ENCODE measurements at places on chromosomes 16 and 17.

GRCh38 chr17:61140081-61140786 lies 259.4 kb upstream of the TBX2 start:
- DNase-seq: no peak

- DNase-seq: no peak
Measured at GRCh38 chr16:12548270-12548983, 255.3 kb downstream of the CPPED1 start.

DNA sequence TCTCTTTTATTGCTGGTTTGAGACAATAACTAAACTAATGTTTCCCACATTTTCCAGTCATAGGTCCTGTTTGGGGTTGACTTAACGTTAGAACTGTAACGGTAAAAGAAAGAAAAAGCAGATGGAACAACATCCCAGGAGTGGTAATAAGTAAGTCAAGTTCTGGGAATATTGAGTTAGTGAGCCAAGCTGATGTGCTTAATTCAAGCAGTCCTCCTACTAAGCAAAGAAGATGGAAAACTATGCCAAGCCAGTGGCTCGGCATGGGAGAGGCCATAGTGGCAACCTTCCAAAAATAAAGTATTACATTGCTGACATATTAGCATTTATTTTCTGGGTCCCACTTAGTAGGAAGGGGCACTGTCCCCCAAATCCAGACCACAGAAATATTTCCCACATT lies 161.7 kb upstream of the CDH5 start:
- no peak for DNase-seq

GRCh38 chr16:88881007-88881615 lies 14.7 kb upstream of the PABPN1L start:
- no peak for DNase-seq

GRCh38 chr16:2777903-2778629 lies 986 bp upstream of the ELOB start:
- DNase-seq: no peak

DNA sequence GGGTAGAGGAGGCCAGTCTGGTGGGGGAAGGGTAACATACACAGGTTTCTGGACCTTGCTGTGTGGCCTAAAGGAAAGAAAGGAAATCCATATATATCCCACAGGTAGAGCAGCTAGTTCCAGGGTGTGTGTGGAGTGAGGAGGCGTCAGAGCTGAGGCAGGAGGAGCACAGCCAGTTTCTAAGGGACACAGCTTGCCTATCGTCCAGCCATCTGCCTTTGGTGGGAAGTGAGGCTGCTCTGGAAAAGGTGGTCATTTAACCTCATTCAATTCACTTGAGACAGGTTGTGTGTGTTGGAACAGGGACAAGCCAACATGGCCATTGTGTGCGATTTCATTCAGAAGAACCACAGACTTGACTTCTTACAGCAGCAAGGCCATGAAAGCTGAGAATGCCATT lies 36.9 kb upstream of the ERN1 start:
- DNase-seq: no peak

- DNase-seq: no peak
Measured at GRCh38 chr17:52754838-52755237, 596.3 kb upstream of the CA10 start.

- DNase-seq: no peak
Measured at GRCh38 chr17:47225436-47225858, 16.3 kb downstream of the MYL4 start.

GRCh38 chr16:56736476-56736875 lies 6.5 kb downstream of the NUP93 start:
- no peak for DNase-seq

DNA sequence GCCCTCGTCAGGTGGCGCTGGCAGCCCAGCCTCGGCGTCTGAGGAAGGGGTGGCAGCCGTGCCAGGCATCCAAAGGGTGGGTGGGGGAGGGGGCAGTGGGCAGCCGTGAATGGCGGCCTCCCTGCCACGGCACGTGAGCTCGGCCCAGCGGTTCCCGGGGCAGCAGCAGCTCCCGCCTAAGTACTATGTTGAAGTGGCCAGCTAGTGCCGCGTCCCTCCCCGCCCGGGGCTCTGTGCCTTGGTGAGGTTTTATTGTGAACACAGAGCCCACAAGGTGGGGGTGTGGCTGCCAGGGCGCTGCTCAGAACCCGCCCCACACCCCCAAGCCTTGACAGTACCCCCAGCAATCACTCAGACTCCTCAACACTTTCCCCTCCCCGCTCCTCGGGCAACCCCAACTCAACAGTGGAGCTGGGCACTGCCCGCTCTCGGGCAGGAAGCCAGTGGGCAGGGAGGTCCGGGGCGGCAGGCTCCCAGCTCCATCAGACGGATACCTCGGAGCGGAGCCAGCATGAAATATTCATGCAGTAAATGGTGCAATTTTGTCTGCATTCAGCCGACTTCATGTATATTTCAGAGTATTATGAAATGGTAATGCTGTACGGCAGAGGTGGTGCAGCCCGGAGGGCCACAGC lies 80.4 kb downstream of the ENGASE start:
- DNase-seq: no peak

DNA sequence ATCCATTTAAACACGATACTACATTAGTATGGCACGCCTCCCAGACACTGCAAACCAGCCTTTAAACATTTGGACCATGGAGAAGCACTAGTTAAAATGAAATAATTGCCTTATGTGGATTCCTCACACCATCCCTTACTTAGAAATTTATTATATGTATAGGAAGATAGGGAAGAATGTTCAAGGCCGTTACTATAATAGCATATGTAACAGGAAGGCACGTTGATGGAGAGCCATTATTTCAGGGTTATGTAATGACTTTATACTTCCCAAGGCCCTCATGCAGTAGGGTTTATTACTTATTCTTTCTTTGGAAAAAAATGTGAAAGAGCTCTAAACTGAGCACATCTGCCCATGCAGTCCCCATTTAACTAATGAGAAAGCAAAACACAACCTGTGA lies 96.6 kb upstream of the CACNG5 start:
- DNase-seq: no peak

DNA sequence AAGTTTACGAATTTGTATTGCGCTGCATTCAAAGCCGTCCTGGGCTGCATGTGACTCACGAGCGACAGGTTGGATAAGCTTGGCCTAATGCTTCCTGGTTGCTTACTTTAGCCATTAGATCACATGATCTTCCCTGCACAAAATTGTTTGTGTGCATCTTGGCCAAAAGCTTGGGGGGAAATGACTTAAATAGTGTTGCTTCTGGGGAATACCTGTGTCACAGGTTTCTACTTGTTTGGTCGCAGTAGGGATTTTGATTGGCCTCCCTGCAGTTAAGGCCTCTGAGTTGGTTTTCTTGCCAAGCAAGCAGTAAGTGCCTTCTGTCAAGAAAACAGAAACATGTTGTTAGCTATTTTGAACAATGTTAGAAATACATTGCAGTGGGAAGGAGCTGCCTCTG lies 39.6 kb upstream of the DUSP14 start:
- DNase-seq: no peak

DNA sequence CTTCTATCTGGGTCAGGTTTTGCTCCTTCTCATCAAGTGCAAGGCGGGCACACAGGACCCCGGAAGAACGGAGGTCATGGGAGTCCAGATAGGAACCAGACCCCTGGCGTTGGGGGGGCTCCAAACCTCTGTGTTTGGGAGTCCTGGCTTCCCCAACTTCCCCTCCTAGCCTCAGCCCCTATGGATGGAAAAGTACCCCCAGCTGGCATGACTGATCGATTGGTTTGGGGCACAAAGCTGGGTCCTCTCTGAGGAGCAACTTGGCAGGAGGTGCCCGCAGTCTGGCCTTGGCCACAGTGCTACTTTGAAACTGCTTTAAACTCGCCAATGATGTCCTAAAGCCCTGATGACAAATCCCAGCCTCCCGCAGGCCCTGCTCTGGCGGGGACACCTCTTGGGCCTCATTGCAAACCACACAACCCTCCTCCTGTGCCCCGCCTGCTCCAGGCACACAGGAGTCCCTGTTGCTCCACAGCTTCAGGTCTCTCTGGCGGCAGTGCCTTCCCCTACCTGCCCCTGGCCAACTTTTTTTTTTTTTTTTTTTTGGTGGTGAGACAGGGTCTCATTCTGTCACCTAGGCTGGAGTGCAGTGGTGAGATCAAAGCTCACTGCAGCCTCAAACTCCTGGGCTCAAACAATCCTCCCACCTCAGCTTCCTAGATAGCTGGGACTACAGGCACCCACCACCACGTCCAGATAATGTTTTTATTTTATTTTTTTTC lies 38.0 kb upstream of the SNN start:
- DNase-seq: no peak

DNA sequence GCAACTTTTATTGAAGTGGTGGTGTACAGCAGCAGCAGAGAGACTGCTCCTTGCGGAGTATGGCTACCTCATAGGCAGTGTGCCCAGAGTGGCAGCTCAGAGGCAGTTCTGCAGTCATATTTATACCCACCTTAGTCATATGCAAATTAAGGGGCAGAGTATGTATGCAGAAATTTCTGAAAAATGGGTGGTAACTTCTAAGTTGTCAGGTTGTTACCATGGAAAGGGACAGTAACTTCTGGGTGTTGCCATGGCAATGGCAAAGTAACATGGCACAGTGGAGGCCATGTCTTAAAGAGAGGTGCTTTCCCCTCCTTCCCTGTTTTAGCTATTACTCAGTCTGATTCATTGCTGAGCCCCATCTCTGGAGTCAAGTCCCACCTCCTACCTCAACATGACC lies 53.4 kb downstream of the MEOX1 start:
- DNase-seq: peak; percentile 71

DNA sequence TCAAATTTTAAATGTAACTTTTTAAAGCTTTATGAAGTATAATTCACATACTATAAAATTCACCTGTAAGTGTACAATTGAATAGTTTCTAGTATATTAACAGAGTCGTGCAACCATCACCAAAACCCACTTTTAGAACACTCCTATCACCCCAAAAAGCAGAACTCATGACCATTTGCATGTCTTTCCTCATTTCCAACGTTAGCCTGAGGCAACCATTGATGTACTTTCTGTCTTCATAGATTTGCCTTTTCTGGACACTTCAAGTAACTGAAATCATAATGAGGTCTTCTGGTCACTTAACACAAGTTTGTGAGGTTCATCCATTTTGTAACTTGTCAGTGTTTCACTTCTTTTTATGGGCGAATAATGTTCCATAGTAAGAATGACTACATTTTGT lies 33.2 kb downstream of the METTL16 start:
- DNase-seq: no peak

- no peak for DNase-seq
Measured at GRCh38 chr16:1950047-1950446, 4.4 kb downstream of the RPL3L start.

GRCh38 chr17:3697103-3697476 lies 1.1 kb upstream of the P2RX5 start:
- DNase-seq: no peak

DNA sequence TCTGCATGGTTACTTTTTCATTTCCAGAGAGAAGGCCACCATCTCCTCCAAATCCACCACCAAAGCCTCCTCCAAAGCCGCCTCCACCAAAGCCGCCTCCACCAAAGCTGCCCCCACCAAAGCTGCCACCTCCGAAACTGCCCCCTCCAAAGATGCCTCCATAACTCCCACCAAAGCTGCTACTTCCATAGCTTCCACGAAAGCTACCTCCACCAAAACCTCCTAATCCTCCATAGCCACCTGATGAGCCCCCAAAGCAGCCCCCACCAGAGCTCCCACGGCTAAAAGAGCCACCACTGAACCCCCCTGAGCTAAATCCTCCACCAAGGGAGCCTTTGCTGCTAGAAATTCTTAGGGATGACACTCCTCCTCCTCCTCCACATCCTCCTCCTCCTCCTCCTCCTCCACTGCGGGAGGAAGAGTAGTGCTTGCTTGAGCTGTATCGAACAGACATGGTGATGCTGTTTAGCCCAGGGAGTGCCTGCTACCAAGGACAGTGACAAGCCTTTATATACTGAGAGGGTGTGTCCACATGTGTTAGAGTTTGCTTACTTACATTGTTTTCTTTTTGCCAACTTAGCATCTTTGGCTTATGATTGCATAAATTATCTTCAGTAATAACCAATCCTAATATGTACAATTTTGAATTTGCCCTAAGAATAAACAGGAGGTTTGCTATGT lies at the start of gene KRT10:
Gene KRT10 (minus strand): TSS at position 483 of the 681 bp plus-strand sequence. CDS start 29 bp downstream, at position 454.
- DNase-seq: no peak

- no peak for DNase-seq
Measured at GRCh38 chr17:36879027-36879426, 58.2 kb upstream of the LHX1 start.

DNA sequence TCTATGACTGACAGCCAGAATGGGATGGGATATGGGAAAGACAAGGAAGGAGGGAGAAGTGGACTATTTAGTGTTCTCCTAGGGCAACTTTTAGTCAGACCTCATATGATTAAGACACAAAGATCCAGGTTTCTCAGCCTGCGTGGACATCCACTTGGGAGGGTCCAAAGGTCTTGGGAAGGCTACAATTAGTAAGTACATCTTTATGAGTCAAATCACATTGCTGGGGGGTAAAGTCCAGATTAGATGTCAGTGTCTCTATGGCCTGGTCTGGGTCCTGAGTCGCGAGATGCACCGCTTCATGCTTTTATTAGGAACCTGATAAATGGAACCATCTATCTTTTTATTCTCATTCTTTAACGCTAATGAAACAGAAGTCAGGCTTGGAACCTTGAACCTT lies 378.4 kb upstream of the ASIC2 start:
- DNase-seq: no peak

- peak; percentile 6 for DNase-seq
Measured at GRCh38 chr17:34703533-34703932, 124.2 kb downstream of the TMEM132E start.

- no peak for DNase-seq
Measured at GRCh38 chr17:57257895-57258851, 1.9 kb downstream of the MSI2 start.

DNA sequence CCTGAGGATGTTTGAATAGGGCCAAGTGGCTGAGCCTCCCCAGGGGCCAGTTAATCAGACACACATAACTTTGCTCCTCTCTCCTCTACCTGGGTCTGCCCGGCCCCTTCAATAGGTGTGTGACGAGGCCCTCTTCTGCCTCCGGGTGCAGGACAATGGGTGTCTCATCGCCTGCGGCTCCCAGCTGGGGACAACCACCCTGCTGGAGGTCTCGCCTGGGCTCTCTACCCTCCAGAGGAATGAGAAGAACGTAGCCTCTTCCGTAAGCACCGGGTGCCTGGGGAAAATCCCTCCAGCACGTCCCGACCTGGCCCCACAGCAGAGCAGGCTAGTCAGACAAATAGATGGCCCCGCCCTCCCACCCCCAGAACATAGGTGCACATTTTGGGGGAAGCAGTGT lies 16.1 kb upstream of the KIF19 start:
- no peak for DNase-seq

GRCh38 chr16:10040136-10041080 lies 141.8 kb downstream of the GRIN2A start:
- DNase-seq: no peak

- no peak for DNase-seq
Measured at GRCh38 chr17:10683853-10684252, 13.5 kb downstream of the SCO1 start.

GRCh38 chr16:46711106-46712058 lies 21.9 kb downstream of the ORC6 start:
- DNase-seq: no peak

DNA sequence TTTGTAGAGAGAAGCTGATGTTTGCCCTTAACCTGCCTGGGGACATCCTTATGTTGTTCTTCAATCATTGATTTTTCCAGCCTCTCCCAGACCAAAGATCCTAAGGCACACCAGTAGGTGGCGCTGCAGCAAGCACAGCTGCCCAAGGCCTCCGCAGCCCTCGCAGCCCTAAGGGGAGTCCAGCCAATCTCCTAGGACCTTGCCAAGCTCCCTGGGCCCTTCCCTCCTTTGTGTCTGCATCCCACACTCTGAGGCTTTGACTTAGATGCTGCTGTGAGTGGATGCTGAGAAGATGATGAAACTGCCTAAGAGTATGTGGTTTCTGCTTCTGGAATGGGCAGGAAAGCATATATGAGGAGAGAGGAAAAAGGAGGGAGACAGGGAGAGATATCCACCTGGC lies 47.1 kb downstream of the SPACA3 start:
- no peak for DNase-seq

GRCh38 chr16:19436540-19436939 lies 18.9 kb downstream of the TMC5 start:
- DNase-seq: no peak

Data from stimulated activated CD4-positive, alpha-beta T cell treated with anti-CD3 and anti-CD28 coated beads, Interleukin-12 subunit alpha, Interleukin-12 subunit beta, amount 100 ng/mL, for 48 hours (primary cell).